Progenitor cell of endocrine pancreas (in vitro differentiated cells): ENCODE measurements at places on chromosomes 5 and 9. TPM values are rescaled to one million over a fixed set of nuclear protein-coding genes. Genes with fewer than 3 reads are reported as not detected.
A peak's percentile ranks its signal among the peaks of the same experiment; 100 is the strongest.

NDUFS4 gene
- 61.6 and 62.7 TPM in 2 replicates for total RNA-seq

IRF1 gene
- total RNA-seq = 2.3 and 4.1 TPM in 2 replicates

BSPRY gene
- total RNA-seq = 18.8 and 19.7 TPM in 2 replicates

FOXI1 gene
- not detected in 2 replicates for total RNA-seq

- DNase-seq = no peak
Observed at GRCh38 chr9:109609060-109609459, 111.0 kb upstream of the PTPN3 start.

DNA sequence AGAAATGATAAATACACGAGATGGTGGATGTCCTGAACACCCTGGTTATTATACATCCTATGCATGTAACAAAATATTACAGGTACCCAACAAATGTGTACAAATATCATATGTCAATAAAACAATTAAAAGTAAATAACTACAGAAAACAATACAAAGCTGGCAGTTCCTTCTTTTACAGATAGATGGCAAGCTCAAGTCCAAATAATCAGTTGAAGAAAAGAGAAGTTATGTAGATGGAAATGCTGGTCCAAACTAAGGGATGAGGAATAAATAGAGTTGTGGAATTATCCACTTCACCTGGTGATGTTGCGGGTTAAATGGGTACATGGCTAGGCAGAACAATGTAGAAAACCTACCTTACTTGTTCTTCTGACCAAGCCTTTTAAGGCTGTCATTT, 79.4 kb downstream of the PALM2AKAP2 start:
- DNase-seq = no peak

DNA sequence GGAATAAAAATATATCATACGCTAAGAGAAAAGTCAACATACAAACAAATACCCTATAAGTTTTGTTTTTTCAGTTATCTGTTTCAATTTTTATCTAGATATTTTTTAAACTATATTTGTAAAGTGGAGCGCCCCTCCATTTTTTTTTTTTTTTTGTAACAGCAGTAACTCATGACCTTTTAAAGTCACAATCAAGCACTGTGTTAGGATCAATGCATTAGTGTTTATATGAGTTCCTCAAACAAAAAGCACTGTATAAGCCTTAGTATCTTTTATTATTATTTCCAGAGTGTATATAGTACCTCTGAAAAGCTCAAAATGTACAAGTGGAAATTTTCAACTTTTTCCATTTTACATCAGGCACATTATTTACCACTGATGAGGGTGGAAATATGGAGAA, 20.6 kb downstream of the PFDN1 start:
- no peak for DNase-seq

- no peak for DNase-seq
Observed at GRCh38 chr5:95988094-95988493, 26.4 kb upstream of the ELL2 start.

DNA sequence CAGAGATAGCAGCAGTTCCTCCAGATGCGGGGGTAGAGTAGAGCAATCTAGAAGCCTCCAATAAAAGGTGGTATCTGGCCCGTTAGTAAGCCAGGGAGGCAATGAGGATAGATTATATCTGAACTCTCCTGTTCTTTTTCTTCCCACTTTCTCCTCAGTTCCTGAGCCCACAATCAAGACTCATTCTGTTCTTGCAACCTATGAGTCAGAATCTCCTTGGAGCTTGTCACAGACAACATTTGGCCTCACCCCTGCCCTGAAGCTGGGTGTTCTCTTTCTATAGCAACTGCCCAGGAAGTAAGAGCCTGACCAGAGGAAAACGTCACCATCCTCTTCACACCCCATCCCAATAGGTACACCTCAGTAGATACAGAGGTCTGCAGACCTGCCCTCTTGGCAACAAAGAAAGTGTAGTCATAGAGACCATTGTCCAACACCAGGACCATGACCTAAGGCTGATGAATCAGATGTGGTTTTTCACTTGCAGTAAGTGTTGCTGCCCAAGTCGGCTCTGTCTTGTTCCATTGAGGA, 76.3 kb upstream of the PCA3 start:
- DNase-seq = no peak

DNA sequence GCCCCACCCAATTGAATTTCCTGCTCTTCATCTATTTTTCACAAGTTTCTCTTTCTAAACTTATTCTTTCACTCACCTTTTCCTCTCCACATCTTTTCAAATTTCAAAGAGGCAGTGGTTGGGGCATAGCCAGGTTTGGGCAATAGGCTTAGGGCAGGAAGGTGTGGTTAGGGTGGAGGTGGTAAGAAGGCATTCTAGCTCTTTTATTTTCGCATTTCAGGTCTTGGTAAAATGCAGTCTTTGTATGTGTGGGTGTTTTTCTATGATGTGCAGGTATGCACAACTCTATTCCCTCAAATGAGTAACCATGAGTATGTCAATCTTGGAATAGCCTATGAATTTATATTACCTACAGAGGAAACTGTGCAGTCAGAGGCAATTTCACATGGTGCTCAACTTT, 129.8 kb upstream of the IFNE start:
- no peak for DNase-seq

DNA sequence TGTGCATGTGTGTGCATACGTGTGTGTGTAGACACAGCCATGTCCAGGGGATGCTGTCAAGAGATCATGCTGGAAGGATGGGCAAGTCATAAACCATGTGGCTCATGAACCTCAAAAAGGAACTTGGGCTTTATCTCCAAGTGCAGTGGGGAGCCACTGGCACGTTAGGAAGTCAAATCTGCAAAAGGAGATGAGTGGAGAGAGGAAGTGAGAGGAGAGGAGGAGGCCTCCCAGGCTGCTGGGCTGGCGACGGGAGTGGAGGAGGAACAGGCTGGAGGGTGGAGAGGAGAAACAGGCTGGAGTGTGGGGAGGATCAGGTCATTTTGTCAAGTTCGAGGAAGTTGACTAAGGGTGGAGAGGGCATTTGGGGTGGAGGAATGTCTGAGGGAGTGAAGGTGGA, 29.2 kb upstream of the TIFAB start:
- DNase-seq = no peak

- peak; percentile 71 for DNase-seq
Observed at GRCh38 chr9:121650217-121651007, 1.0 kb upstream of the DAB2IP start.

DNA sequence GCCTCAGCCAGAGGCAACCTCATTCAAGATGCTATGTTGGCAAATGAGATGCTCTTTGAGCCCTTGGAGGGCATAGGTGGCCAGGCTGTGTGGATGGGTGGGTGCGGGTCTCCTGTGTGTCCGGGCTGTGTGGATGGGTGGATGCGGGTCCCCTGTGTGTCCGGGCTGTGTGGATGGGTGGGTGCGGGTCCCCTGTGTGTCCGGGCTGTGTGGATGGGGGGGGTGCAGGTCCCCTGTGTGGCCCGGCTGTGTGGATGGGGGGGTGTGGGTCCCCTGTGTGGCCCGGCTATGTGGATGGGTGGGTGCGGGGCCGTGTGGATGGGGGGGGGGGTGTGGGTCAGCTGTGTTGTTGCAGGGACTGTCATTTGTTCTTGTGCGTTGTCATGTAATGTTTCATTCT, 136.6 kb upstream of the COL5A1 start:
- no peak for DNase-seq
